ENCODE measurements at places on chromosomes 5 and 9.

GRCh38 chr9:137785704-137786161, 91.8 kb upstream of the CACNA1B start:
- no peak for DNase-seq

DNA sequence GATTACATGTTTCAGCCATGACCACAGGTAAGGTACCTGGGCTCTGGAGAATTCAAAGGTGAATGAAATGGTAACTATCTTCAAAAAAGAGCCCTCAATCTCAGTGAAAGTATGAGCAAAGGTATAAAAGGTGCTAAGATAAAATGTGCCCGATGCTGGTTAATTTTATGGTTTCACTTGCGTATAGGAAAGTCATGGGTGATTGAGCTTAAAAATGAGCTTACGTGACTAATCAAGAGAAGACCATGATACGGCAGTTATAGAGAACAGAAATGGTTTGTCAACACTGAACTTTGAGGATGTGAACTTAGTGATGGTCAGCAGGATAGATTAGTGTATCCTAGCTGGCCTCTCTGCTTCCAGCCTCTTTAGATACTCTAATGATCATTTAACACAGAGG, 320.1 kb downstream of the DEPDC1B start:
- DNase-seq, result no peak

DNA sequence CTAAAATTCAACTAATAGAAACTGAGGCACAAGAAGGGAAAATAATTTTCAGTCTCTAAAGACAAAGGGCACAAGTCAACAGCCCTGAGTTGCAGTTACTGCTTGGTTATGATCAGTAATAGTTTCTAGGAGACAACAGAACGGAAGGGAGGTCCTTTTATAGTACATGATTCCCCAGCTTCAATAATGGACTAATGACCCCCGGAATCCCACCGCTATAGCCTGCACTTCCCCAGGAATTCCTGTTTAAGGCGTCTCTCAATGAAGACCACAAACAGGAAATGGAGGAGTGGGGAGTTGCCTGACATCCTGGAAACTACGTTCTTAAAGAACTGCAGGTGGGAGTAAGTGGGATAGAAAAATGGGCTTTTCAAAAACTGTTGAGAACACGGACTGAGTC, 60.6 kb downstream of the DIAPH1 start:
- DNase-seq, result no peak

- DNase-seq, result no peak
Observed at GRCh38 chr9:127642082-127642740, 30.1 kb downstream of the STXBP1 start.

DNA sequence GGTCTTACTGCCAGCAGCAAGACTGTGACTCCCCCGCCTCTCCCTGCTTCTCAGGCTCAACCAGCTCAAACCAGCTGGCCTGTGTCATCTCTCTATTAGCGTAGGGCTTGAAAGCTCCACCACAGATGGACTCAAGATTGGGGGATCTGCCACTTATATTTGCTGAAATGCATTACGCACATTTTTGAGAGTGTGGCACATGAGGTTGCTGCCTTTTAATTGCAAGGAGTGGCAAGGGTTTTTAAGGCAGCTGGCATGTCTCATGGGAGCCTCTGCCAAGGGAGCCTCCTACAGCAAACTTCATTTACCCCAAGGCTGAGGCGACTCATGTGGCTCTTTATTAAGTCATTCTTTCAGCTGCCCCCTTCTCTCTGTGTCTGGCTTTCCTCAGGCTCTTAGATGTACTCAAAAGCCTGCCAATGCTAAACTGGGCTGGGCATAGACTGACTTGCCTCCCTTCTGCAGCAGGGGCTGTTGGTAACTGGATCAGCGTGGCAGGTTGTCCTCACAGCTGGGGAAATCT, 219.3 kb downstream of the SMARCA2 start:
- no peak for DNase-seq

- DNase-seq, result no peak
Observed at GRCh38 chr5:157509587-157509986, 49.6 kb downstream of the NIPAL4 start.

- DNase-seq, result no peak
Observed at GRCh38 chr9:69370430-69370829, 45.4 kb downstream of the ENTREP1 start.

DNA sequence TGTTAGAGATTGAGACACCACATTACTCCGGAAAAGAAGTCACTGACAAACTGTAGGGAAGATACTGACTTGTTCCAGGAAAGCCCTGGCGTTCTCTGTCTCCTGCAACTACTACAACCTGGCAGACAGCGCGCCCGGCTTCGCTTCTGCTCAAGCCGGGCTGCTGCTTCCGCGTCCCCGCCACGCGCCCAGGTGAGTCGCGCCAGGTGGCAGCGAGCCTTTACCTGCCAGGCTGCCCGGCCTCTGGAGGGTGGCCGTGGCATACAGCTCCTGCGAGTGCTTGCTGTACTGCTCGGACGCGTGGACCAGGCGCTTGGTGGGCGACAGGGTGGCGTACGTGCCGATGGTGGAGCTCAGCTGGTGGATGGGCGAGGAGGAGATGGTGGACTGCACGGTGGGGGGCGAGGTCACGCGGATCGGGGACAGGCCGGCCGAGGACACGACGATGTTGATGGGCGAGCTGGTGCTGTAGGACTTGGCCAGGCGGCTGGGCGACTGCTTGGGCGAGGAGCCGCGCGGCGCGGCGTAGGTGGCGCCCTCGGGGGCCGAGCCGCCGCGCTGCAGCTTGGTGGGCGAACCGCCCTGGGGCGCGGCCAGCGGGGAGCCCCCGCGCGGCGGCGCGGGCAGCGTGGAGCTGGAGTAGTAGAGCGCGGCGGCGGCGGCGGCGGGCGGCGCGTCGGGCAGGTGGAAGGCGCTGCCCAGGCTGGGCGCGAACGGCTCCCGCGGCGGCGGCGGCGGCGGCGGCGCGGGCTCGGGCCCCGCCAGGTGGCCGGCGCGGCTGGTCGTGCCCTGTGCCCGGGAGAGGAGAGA, 519.6 kb downstream of the CTNND2 start:
- DNase-seq, result no peak

GRCh38 chr9:133837627-133838597, 99.8 kb upstream of the SARDH start:
- no peak for DNase-seq

DNA sequence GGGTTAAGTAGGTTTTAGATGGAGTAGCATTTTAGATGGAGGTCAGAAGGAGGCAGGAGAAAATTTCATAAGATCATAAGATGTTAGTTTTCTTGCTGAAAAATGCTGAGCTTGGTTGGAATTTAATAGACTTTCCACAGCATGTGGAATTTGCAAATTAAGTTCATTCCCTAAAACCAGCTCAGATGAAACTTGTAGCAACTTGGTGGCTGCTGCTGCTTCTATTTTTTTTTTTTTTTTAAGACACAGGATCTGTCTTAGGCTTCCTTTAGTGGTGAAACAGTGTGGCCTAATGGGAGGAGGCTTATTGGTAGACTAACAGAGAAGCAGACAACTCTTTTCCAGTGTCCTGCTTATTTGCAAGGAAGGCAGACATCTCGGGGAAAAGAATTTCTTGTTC, 154.5 kb downstream of the AOPEP start:
- DNase-seq, result no peak

DNA sequence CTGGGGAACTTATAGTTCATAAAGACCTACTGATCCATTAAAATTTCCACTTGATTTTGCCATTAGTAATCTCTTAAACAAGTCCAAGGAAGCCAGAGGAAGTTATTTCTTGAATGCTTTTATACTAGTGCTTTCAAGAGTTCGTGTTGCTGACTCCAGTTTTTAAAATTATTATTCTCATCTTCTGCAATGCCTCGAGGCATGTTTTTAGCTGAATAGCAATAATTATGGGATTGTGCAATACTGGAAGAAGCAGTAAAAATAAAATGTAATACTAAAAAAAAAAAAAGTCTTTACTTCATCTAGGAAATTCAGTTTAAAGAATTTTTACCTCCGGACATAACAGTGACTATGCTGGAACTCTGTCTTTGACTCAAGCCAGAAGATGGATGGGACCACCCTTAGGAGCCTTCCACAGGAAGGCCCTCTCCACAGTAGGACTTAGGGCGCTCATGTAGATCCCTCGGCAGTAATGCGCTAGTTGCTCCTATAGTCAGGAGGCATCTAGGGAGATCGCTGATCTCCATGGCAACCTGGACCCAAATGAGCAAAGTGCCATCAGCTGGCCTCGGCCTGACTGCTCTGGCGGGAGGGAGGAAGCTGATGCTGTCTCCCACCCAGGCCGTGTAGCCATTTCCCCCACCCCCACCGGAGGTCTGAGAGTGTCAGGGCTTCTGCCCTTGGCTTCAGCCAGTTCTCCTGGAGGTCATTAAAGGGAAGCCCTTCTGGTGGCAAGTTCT, 56.7 kb downstream of the DAPK1 start:
- DNase-seq, result no peak

DNA sequence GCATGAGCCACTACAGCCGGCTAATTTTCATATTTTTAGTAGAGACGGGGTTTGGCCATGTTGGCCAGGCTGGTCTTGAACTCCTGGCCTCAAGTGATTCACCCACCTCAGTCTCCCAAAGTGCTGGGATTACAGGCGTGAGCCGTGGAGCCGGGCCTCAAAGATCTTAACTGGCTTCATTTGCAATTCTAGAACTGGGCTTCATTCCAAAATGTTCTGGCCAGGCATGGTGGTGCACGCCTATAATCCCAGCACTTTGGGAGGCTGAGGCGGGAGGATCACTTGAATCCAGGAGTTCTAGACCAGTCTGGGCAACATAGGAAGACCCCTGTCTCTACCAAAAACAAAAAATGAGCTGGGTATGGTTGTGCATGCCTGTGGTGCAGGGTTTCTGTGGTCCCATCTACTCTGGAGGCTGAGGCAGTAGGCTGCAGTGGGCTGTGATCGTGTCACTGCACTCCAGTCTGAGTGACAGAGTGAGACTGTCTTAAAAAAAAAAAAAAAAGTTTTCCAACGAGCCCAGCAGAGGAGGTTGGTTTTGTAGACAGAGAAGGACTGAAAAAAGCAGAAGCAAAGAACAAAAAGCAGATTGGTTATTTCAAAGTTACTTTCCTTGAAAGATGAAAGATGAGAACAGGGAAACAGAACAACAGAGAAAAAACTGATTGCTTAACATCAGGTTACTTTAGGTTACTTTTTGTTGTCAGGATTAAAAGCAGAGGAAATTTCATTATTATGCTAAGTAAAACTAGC, 78.2 kb downstream of the ANKRD55 start:
- no peak for DNase-seq

Data from stimulated activated CD8-positive, alpha-beta memory T cell treated with anti-CD3 and anti-CD28 coated beads, Interleukin-4, amount 100 ng/mL, for 48 hours (primary cell).